ENCODE measurements at places on chromosomes 13 and 19.

- DNase-seq = no peak
Observed at GRCh38 chr13:70541451-70541850, 433.2 kb upstream of the KLHL1 start.

DNA sequence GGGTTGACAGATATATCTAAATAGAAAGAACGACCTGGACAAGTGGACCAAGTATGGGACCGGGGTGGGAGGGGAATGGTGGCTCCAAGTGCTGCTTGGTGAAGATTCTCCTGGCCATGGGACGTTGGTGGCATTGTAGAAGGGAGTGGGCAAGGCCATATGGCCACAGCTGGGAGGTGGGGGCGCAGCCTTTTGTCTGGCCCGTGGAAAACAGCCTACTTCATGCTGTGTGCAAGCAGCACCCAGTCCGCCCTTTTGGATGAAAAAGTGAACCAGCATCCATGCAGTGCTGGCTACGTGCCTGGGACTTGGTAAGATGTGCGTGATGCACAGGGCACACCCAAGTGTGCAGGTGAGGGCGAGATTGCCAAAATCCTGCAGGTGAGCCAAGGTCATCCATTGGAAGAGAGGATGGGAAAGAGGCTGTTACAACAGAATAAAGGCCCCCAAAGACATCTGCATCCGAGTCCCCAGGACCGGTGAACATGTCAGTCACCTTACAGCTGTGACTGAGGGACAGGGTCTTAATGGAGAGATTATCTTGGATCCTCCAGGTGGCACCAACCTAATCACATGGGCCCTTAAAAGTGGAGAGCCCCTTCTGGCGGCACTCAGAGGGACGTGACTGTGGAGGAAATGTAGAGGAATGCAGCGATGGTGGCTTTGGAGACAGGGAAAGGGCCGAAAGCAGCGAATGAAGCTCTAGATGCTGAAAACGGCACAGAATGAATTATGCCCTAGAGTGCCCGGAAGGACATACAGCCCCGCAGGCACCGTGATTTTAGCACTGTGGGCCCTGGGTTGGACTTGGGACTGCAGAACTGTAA is 40.8 kb downstream of the TEX29 start:
- DNase-seq = no peak

DNA sequence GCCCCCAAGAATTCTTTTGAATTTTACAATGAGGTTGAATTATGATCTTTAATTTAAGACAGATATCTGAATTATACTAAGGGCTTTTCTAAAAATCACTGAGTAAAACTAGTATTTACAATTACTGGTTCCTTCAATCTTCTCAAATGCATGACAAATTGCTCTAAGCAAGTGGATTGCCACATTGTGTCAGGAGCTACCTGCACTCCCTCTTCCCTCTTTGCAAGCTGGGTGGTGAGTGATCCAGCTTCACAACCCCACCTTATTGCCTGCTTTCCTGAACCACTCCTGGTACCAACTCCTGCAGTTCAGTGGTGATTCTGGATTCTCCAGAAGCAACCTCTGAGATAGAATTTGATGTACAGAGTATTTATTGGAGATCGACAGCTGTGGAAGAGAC is 49.9 kb upstream of the SERP2 start:
- DNase-seq = no peak

DNA sequence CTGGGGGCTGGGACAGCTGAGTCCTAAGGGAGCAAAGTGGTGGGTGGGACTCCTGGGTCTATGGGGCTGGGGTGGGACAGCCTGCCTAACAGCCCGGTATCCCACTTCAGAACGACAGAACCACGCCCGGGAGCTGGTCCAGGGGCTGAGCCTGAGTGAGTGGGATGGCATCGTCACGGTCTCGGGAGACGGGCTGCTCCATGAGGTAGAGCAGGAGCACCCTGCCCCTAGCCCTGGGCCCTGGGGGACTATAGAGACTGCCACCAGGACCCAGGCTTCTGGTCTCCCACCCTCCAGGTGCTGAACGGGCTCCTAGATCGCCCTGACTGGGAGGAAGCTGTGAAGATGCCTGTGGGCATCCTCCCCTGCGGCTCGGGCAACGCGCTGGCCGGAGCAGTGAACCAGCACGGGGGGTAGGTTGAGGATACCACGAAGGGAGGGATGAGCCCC is 8.6 kb downstream of the SPHK2 start:
- DNase-seq = no peak

DNA sequence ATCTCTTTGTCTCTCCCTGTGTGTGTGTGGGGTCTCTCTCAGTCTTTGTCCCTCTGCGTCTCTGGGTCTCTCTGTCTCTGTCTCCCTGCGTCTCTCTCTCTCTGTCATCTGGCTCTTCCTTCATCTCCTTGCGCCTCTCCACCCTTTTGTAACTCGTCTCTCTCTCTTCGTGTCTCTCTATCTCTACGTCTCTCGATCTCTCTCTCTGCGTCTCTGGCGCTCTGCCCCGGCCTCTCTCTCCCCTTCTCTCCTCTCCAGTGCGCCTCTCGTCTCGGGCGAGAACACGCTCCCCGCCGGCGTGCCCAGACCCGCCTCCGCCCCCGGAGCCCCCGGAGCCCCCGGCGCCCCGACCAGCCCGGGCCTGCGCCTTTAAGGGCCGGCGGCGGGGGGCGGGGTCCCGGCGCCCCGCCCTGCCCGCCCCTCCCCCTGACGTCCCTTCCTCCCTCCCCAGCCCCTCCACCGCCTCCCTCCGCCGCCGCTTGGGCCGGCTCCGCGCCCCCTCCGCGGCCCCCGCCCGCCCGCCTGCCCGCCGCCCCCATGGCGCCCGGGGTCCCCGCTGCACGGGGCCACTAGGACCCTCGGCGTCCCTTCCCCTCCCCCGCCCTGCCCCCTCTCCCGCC is at the start of gene MARK4:
MARK4 (plus strand) TSS at position 440 of the 620 bp plus-strand sequence. CDS start 318 bp downstream, outside the sequence.
- no peak for DNase-seq

GRCh38 chr13:86446311-86446710 is 647.1 kb upstream of the SLITRK6 start:
- no peak for DNase-seq

DNA sequence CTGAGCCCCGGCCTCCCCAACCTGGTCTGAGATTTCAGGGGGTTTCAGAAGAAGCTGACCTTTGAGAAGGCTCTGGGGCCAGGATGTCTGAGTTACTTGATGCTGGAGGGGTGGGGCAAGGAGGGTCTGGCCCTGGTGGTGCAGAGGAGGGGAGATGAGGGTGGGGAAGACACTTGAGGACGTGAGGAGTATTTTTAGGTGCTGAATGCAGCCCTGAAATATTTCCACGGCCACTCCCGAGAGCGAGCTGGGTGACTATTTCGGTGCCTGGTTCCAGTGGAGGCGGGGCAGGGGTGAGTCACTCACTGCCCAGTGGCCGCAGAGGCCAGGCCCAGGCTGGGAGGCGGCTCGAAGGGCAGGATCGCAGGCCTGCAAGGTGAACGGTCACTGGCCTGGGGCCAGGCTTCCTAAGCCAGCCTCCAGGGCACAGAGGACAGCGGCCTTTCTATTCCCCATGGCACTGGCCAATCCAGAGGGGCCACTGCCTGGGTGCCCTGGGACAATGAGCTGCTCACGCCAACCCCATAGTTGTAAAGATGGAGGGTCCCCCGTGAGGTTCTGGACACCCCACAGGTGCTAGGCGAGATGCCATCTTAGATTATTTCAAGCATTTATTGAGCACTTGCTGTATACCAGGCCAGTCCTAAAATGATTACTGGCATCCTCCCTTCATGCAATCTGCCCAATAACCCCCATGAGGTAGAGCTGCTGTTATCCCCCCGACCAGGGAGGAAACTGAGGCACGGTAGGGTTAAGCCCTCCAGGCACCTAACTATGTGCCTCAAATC is 19.7 kb upstream of the JUND start:
- no peak for DNase-seq

DNA sequence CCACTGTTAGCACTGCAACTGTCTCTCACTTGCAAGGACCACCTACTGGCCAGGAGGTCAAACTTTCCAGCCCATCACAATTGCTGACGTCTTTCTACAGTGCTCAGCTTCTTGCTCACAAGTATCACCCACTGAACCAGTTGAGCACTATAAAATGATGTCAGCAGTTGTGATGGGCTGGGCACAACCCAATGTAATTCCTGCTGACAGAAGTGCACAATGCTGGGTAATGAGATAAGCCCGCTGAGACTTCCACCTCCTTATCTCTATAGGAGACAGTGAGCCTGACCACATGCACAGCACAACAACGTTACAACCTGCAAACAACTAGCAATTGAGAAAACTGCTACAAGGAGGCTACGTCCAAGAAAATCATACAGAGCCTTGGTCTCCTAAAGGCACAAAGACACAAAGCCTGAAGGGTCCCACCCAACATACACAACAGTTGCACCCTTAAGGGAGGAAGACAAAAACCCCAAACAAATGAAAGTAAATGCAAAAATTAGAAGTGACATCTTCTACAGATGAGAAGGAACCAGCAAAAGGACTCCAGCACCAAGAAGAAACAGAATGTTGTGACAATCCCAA is 273.2 kb downstream of the LIG4 start:
- DNase-seq = no peak

DNA sequence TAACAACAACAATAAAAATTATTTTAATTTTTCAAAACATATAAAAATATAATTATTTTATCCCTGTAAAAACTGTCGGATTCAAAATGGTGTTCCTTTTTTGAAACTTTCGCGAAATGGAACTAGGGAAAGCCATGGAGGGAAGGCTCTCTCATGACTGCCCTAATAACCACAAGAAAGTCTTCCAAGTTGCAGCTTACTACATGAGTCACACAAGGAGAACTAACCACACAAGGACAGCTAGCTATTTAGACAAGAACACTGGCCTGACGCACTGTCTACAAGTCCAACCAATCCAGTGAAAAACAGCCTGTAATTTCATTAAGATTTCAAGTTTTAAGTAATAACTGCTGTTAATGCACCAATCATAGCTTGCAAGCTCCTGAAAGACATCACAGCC is 319.2 kb upstream of the PCDH9 start:
- DNase-seq = no peak

DNA sequence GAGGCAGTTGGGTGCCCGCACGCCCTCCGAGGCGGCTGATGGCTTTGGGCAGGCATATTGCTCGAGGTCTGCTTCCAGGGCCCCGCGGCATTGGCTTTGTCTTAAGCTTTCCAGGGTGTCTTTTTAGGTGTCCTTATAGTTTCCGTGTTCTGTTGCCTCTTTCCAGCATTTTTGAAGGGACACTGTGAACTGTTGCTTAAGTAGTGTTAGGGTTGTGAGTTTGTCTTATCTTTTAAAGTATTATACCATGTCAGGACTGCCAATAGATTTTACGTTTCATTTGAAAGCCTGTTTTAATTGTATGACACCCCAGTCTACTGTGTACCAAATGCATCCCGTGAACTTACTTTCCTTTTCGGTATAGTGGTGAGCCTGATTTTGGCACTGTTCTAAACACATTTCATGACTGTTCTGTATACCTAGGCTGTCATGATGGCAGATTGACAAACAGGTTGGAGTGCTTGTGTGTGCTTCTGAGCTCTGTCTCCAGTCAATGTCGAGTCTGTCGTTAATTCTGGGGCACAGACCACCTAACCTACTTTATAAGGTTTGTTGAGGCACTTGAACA is 656 bp downstream of the PCCA start:
- DNase-seq = no peak

DNA sequence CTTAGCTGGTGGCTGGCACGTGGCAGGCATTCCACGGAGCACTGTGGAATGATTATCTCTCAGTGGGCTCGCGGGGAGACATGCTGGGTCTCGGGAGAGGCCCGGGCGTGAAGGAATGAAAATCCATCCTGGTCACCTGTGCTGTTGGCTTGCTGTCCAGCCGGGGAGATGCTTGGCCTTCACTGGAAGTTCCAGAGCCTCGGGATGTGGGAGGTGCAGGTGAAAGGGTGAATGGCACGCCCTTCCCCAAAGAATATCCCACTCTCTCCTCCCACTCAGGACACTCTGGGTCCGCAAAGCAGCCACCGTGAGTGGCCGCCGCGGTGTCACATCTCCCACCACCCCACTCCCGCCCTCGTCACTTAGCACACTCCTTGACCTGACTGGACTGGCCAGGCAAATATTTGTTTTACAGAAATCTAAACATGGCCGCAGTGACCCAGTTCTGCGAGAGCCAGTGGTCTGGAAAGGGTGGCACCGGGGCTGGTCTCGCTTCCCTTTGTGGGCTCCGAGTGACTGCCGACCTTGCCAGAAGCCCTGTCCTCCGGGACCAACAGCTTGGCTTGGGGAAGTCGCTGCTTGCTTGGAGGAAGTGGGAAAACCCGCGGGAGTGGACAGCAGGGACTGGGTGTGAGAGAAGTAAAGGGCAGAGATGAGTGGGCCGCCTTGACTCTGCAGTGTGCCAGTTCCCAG is 8.0 kb downstream of the DPP9 start:
- DNase-seq = no peak

GRCh38 chr13:109884462-109884861 is 98.1 kb upstream of the IRS2 start:
- no peak for DNase-seq

GRCh38 chr13:113291129-113291528 is 5.9 kb upstream of the LAMP1 start:
- no peak for DNase-seq

DNA sequence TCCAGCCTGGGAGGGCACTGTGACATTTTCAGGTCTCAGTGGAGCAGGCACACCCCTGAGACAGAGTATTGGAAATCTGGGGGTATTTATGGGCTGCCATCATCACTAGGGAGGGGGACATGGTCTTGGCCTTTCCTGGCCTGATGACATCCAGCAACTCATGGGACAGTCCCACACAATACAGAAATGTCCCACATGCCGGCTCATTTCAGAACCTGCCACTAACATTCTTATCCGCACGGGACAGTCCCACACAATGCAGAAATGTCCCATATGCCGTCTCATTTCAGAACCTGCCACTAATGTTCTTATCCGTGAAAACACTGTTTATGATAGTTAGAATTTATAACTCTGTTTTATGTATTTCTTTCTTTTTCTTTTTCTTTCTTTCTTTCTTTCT is 9.8 kb downstream of the SLC8A2 start:
- no peak for DNase-seq

DNA sequence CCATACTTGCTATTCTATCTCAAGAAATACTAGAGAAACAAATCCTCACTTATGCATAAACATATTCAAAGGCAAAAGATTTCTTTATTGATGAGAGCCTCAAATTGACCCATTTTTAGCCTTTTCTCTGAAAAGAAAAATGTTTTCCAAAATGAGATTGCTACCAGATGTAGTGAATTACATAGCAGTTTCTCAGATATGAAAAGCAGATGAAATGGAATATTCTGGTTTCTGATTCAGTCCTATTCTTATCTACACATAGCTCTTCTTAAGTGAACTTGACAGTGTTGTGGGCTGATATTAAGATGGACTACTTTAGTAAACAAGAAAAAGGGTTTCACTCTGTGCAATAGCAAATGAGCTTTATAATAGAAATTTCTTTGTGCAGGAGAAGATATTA is 183.5 kb downstream of the DNAJC15 start:
- no peak for DNase-seq

DNA sequence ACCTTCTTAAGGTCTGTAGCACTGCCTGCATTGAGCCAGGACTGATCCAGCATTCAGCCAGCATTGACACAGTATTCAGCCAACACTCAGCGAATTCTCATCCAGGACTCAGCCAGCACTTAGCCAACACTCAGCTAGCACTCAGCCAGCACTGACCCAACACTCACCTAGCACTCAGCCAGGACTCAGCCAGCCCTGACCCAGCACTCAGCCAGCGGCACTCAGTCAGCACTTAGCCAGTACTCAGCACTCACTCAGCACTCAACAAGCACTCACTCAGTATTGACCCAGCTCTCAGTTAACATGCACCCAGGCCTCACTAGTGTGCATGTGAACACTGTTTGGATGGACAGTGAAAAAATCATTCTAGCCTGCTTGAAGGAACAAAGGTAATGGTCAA is 55.0 kb downstream of the TSHZ3 start:
- DNase-seq = no peak

- no peak for DNase-seq
Observed at GRCh38 chr13:51050021-51050830, 60.8 kb downstream of the C13orf42 start.

- no peak for DNase-seq
Observed at GRCh38 chr13:78161266-78161665, 242.6 kb upstream of the EDNRB start.

Measured in GM04503 (cell line).